ENCODE measurements at places on chromosomes 7 and 10. TPM values are rescaled to one million over a fixed set of nuclear protein-coding genes. Genes with fewer than 3 reads are reported as not detected.

GRCh38 chr7:151847136-151847535, 29.8 kb downstream of the PRKAG2 start:
- no peak overlapping the region for H3K27ac ChIP-seq
- no peak for DNase-seq
- H3K36me3 ChIP-seq: no peaks in the 10 kb centered on the region
- no peaks in the 10 kb centered on the region for H3K4me1 ChIP-seq

The UFSP1 gene
- total RNA-seq: 2.1 TPM

The OR6B1 gene
- total RNA-seq: not detected

DNA sequence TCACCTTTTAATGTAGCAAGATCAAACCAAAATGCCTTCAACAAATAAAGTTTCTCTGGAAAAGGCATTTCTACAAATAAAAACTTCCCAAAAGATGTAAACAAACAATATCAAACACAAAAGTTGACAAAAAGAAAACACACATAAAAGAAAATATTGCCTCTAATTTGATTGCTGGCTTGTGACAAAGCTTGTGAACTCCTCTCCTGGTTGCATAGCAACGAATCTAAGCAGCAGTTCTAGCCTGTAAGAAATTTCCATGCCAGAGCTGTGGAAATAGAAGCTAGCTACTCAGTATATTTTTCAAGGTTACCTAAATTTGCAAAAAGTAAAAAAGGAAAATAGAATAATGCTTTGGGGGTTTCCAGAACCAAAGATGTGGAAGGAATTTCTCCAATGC, 173.9 kb upstream of the CDK1 start:
- H3K4me1 ChIP-seq: peaks cover 5% of the 10 kb centered on the region
- no peak overlapping the region for H3K27ac ChIP-seq
- no peak for DNase-seq
- H3K36me3 ChIP-seq: no peaks in the 10 kb centered on the region
- no peaks in the 10 kb centered on the region for H3K27me3 ChIP-seq

- peaks cover 5% of the 10 kb centered on the region for H3K36me3 ChIP-seq
- H3K4me1 ChIP-seq: peaks cover 6% of the 10 kb centered on the region
- H3K27ac ChIP-seq: no peak overlapping the region
- H3K27me3 ChIP-seq: no peaks in the 10 kb centered on the region
- no peak for DNase-seq
- H3K4me3 ChIP-seq: no peak overlapping the region
Measured at GRCh38 chr7:492714-493065, 27.0 kb downstream of the PDGFA start.

The FANK1 gene
- total RNA-seq: 2.1 TPM

DNA sequence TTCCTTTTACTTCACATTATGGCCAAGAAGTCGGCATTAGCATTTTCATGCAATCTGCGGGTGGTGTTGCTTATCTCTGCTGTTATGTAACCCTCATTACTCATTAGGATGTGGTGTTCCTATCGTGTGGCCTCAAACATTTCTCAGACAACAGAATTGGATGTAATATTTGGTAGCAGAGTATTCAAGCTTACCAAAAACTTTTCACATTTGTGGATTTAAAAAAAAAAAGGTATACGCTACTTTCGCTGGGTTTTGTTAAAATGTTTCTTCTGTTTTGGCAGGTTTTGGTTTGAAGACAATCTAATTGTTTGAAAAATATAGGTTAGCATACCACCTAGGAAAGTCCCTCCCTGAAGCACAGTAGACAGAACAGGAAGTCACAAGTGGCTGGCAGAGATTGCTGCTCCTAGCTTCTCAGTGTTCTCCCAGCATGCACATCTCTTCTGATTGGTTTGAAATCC, 128.8 kb downstream of the GATA3 start:
- DNase-seq: no peak
- no peaks in the 10 kb centered on the region for H3K4me1 ChIP-seq
- H3K27ac ChIP-seq: no peak overlapping the region
- no peak overlapping the region for H3K4me3 ChIP-seq
- H3K36me3 ChIP-seq: no peaks in the 10 kb centered on the region

DNA sequence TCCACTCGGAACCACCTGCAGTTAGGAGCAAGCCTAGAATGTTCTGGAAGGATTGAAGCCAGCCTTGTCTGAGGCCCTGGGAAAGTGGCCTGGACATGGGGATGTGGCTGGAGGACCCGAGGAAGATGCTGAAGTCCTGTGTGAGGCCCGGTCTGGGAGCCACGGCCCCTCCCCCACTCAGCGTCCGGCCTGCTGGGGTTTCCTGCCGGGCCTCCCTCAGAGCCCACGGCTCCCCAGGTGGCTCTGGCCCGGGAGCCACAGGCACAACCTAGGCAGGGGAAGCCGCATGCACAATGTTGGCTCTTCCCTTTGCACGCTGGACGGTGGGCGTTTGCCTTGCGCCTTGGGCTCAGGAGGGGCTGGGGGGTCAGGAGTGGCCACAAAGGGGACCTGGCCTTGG, 39.0 kb downstream of the UNCX start:
- no peak overlapping the region for H3K27ac ChIP-seq
- DNase-seq: no peak
- no peak overlapping the region for H3K4me3 ChIP-seq
- no peaks in the 10 kb centered on the region for H3K4me1 ChIP-seq

The SORBS1 gene
- 1,953 TPM for total RNA-seq

DNA sequence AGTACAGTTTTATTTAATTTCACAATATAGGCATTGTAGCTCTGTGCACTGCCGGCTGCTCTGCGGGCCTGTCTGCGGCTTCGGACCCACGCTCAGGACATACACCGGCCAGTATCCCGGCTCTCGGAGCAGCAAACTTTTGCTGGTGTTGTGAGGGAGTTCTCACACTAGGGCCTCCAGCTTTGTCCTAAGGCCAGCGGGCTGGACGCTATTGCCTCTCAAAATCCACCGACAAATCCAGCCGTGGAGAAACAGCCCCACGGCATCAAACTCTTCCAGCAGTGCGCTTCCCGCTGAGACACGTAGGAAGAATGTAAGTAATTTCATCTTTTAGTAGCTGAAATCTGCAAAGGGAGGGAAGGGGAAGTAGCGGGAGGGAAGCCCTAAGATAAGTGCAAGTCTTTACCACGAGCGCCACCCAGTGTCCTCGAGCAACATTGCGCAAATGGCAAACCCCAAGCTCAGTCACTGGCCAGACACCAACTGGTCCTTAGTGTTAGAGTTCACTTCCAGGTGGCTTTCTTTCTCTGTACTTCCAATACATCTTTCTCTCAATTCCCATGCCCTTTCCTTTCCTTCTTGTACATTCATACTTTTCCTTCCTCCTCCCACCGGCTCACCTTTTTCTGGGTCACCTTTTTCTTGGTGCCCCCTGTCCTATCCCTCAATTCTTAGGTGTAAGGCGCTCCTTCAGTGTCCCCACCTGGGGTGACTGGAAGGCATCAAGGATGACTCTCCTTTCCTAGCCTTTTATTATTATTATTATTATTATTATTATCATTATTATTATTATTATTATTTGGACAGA, 3.0 kb upstream of the DLX5 start:
- peak overlapping the region; percentile 47 for H3K4me3 ChIP-seq
- H3K27me3 ChIP-seq: peaks cover 38% of the 10 kb centered on the region

The PRKAR2B gene
- total RNA-seq: 96.7 TPM

DNA sequence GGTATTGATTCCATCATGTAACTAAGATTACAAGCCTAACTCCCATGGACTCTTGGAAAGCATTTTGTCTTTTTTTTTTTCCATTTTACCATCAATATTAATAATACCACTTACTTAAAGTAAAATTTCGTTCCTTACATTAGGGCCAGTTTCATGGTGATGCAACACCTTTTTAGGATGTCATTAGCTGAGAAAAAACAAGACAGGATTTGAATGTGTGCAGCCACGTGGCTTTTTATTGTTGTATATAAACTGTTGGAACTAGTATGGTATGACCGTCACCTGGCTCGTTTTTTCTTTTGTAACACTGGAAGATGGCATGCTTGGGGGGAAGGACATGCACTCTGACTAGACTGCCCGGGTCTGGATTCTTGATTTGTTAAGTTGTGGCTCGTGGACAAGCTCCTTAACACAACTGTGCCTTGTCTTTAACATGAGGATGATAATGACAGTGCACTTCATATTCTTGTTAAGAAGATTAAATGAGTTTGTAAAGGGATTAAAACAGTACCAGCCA, 42.1 kb downstream of the ARHGAP21 start:
- no peaks in the 10 kb centered on the region for H3K27me3 ChIP-seq
- H3K36me3 ChIP-seq: no peaks in the 10 kb centered on the region
- H3K4me1 ChIP-seq: peaks cover 38% of the 10 kb centered on the region
- no peak overlapping the region for H3K27ac ChIP-seq
- H3K4me3 ChIP-seq: no peak overlapping the region

GRCh38 chr10:103696411-103697145, 158.8 kb downstream of the SH3PXD2A start:
- peak overlapping the region; percentile 70 for H3K27ac ChIP-seq
- H3K4me1 ChIP-seq: peaks cover 53% of the 10 kb centered on the region
- H3K4me3 ChIP-seq: no peak overlapping the region
- H3K27me3 ChIP-seq: no peaks in the 10 kb centered on the region
- H3K36me3 ChIP-seq: no peaks in the 10 kb centered on the region

The BEND7 gene
- total RNA-seq: 22.7 TPM

- H3K27me3 ChIP-seq: no peaks in the 10 kb centered on the region
- H3K27ac ChIP-seq: no peak overlapping the region
- H3K36me3 ChIP-seq: no peaks in the 10 kb centered on the region
- H3K4me3 ChIP-seq: no peak overlapping the region
Measured at GRCh38 chr10:132390170-132390920, 6.7 kb upstream of the PWWP2B start.

- no peak for DNase-seq
- no peak overlapping the region for H3K4me3 ChIP-seq
- H3K27ac ChIP-seq: no peak overlapping the region
- H3K27me3 ChIP-seq: no peaks in the 10 kb centered on the region
- H3K4me1 ChIP-seq: no peaks in the 10 kb centered on the region
- no peaks in the 10 kb centered on the region for H3K36me3 ChIP-seq
Measured at GRCh38 chr7:46571996-46572395, 650.9 kb upstream of the IGFBP3 start.

DNA sequence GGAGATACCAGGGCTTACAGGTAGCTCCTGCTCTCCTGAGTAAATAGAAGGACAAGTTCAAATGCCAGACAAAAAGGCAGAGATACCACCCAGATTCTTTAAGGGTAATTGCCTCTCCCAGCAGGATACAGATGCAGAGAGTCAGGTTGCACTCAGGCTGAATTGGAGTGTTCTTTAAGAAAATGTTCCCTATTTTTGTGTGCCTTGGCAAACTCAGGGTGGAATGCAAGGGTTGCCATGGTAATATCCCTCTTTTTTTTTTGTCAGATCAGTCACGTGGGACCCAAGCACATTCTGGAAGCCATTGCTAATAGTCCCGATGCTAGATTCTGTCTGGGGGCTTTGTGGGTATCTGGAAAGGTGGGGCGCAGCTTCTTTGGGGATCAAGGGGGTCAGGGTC, 628.0 kb downstream of the CALN1 start:
- no peak overlapping the region for H3K4me3 ChIP-seq
- no peaks in the 10 kb centered on the region for H3K36me3 ChIP-seq
- no peaks in the 10 kb centered on the region for H3K27me3 ChIP-seq
- DNase-seq: no peak

The ADAM12 gene
- 1.2 TPM for total RNA-seq

The HABP2 gene
- total RNA-seq: not detected

DNA sequence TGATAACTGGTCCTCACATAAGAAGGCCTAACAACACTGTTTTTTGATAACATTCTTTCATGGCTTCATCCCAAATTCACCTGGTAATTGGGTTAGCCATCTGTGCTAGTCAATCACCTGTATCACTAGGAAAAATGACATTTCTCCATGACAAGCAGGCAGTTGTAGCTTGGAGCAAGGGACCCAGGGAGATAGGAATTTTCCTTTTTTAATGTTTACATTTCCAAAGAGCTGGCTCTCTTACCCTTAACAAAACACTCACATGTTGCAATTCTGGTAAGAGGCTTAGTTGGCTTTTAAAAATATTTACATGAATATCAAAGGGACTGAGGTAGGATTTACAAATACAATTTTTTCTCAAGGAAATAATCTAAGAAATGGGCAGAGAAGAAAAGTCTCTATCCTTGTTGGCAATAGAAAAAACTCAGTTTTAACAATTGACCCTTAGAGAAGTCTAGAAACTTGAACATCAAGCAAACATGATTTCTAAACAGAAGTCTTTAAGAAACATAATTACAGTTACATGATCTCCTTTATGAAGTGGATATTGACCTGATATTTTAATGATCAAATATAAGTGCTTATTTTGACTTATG, 16.1 kb upstream of the AKR1C1 start:
- no peak for DNase-seq
- no peak overlapping the region for H3K4me3 ChIP-seq
- no peaks in the 10 kb centered on the region for H3K27me3 ChIP-seq
- no peaks in the 10 kb centered on the region for H3K36me3 ChIP-seq
- peak overlapping the region; percentile 76 for H3K27ac ChIP-seq

The PHYHIPL gene
- 0.52 TPM for total RNA-seq

DNA sequence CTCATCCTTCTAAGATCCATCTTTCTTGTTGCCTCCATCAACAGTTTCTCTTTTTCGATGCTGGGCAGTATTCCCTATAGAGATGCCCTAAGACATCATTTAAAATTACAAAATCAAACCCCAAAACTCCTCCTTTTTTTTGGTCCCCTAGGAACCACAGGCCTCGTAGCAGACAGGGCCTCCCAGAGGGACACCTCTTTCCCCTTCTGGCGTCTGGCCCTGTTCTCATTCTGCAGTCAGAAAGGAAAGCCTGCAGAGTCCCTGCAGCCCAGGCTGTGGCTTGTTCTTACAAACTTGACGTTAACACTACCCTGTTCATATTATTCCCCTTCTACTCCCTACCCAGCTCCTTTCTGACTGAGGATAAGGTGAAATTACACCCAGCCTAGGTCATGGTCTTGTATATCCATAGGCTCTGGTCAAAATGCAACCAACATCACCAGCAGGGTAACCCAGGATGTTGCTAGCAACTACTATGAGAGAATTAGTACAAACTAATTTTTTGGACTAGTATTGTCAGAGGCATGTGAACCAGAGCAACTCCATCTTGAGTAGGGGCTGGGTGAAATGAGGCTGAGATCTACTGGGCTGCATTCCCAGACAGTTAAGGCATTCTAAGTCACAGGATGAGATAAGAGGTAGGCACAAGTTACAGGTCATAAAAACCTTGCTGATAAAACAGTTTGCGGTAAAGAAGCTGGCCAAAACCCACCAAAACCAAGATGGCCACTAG, 3.5 kb upstream of the EPHA1 start:
- DNase-seq: no peak
- H3K4me1 ChIP-seq: peaks cover 32% of the 10 kb centered on the region
- no peaks in the 10 kb centered on the region for H3K36me3 ChIP-seq

DNA sequence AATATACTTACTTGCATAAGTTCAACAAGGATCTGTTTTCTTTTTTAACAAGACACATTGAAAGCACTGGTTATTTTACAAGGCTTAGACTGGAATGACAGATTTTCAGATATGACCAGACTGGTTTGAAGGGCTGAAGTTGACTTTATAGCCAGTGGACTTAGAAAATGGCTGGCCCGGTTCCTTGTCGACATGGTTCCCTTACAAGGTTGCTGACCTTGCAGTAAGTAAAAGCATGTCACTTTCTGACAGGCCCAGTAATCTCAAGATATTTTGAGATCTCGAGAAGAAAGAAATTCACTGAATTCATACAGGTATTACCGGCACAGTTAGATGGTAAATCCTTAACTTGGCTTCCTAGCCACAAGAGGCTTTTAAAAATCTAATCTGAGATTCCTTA, 136.5 kb downstream of the COBL start:
- H3K27ac ChIP-seq: no peak overlapping the region
- H3K4me1 ChIP-seq: no peaks in the 10 kb centered on the region
- no peaks in the 10 kb centered on the region for H3K27me3 ChIP-seq
- no peaks in the 10 kb centered on the region for H3K36me3 ChIP-seq
- DNase-seq: no peak

- no peak overlapping the region for H3K27ac ChIP-seq
- no peak overlapping the region for H3K4me3 ChIP-seq
- no peak for DNase-seq
- peaks cover 5% of the 10 kb centered on the region for H3K4me1 ChIP-seq
Measured at GRCh38 chr10:46229144-46229563, 57.6 kb upstream of the ANTXRL start.
